Iris pigment epithelial cell (primary cell): ENCODE measurements at places on chromosomes 7 and 10.
A peak's percentile ranks its signal among the peaks of the same experiment; 100 is the strongest.

GRCh38 chr10:3333426-3333825 is 160.8 kb upstream of the PITRM1 start:
- DNase-seq, result no peak

DNA sequence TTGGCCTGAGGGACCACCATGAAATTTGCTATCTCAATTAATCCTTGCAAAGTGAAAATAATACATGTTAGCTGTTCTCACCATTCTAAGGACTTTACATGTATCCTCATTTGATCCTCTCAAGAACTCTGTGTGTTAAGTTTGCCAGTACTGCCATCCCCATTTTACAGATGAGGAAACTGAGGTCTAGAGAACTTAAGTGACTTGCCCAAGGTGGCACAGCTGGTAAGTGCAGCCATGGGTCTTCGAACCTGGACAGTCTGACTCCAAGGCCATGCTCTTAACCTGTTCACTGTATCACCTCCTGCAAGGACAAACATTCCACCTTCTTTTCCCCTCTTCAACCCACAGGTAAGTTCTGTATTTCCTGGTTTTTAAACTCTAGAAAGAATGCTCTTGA is 85.3 kb upstream of the NFE2L3 start:
- DNase-seq, result no peak

- no peak for DNase-seq
Observed at GRCh38 chr10:127337801-127338200, 141.4 kb upstream of the INSYN2A start.

GRCh38 chr10:129939416-129940275 is 24.4 kb downstream of the EBF3 start:
- no peak for DNase-seq

- no peak for DNase-seq
Observed at GRCh38 chr7:150407588-150408392, 28.7 kb downstream of the ZNF775 start.

- peak; percentile 82 for DNase-seq
Observed at GRCh38 chr7:107996072-107996882, 6.7 kb downstream of the LAMB1 start.

- peak; percentile 80 for DNase-seq
Observed at GRCh38 chr10:5659702-5660528, 6.5 kb downstream of the ASB13 start.

GRCh38 chr7:204326-204725 is 12.0 kb downstream of the FAM20C start:
- DNase-seq, result no peak

- DNase-seq, result no peak
Observed at GRCh38 chr7:113628948-113629847, 289.6 kb downstream of the PPP1R3A start.

DNA sequence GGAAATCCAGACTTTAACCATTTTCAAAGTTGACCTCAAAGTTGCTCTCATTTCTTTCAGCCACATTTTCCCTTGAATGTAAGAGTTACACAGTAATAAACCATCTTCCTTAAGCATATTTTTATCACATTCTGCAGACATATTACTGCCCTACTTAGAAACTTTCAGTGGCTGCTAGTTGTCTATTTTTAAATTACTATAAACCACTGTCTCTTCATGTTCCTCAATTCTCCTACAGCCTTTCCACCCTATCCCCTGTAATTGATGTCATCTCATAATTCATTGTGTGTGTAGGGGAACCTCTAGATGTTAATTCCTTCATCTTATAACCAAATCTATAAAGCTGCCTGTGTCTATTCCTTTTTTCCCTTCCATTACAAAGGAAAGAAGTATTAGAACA is 78.1 kb upstream of the STRIP2 start:
- DNase-seq, result no peak

DNA sequence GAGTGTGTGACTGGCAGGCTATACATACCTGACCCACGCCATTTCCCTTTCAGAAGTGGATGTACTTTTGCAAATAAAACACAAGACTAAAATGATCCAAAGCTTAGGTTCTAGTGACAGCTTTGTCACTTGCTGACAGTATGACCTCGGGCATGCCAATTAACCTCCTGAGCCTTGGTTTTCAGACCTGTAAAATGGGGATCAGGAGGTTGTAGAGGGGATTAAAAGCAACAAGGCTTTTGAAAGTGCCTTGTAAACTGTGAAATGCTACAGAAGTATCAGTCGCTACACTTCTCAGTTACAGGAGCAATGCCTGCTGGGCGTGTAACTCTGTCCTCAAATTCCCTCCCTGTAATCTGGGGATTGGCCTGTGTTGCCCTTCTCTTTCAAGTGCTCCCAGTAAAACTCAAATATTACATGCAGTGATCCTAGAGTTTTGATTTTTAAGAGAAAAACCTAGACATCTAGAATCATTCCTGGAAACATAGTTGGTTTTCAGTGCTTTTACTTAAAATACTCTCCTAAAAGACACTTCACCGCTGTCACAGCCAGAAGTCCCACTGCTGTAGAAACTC is 8.8 kb upstream of the GRB10 start:
- DNase-seq, result no peak

- no peak for DNase-seq
Observed at GRCh38 chr10:58212622-58213021, 55.1 kb downstream of the IPMK start.

DNA sequence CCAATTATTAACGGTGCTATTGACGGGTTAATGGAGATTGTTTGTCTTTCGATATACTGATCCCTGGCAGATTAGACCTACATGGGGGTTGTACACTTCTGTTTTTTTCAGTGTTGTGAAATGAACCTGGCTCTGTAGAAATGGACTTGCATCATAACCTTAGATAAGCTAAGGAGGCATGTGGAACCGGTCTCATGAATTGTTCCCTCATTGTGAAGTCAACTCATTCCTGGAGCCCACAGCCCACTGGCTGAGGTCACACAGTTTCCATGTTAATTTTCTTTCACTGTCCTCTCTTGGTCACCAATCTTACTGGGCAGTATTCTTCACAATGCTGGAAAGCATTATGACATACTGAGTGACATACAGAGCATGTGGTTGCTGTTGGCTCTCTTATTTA is 202.8 kb downstream of the BMPER start:
- peak; percentile 84 for DNase-seq

DNA sequence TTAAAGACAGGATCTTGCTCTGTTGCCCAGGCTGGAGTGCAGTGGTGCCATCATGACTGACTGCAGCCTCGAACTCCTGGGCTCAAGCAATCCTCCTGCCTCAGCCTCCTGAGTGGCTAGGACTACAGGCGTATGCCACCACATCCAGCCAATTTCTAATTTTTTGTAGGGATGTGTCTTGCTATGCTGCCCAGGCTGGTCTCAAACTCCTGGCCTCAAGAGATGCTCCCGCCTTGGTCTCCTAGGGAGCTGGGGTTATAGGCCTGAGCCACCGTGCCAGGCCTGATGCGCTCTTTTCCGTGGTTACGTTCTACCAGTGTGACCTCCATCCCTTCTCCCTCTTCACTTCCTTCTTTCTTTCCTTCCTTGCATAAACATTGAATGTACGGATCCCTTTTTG is 34.2 kb upstream of the IL15RA start:
- DNase-seq, result no peak

DNA sequence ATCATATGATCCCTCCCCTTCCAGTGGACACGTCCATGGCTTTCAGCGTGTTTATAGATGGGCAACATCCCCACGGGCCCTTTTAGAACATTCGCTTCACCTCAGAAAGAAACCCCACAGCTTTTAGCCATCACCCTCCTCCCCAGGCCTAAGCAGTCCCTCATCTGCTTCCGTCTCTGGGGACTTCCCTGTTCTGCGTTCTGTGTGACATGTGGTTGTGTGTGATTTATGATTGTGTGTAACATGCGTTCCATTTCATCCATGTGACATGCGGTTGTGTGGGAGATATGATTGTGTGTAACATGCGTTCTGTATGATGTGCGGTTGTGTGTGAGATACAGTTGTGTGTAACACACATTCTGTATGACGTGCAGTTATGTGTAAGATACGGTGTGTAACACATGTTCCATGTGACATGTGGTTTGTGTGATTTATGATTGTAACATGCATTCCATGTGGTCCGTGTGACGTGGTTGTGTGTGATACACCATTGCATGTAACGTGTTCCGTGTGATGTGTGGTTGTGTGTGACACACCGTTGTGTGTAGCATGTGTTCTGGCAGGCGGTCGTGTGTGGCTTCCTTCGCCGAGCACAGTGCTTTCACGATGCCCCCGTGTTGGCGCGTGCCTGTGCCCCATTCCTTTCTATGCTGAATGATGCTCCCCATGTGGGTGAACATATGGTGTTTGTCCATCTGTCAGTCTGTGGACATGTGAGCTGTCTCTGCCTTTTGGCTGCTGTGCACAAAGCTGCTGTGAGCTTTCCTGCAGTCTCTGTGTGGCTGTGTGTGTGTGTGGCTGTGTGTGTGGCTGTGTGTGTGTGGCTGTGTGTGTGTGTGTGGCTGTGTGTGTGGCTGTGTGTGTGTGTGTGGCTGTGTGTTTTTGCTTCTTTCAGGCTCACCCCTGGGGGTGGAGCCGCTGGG is 26.2 kb downstream of the PWWP2B start:
- DNase-seq, result no peak

DNA sequence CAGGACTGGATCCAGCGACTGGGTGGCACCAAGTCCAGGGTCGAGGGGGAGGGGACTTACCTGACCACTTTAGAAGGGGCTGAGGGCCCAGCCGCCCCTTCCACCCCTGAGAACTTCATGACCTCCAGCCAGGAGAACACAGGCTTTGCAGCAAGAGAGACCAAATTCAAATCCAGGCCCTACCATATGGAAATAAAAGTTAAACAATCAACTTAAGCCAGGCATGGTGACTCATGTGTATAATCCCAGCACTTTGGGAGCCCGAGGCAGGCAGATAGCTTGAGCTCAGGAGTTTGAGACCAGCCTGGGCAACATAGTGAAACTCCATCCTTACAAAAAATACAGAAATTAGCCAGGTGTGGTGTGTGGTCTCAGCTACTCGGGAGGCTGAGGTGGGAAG is 61.9 kb downstream of the COL13A1 start:
- DNase-seq, result peak; percentile 76

GRCh38 chr10:59844436-59844835 is 61.9 kb downstream of the CCDC6 start:
- no peak for DNase-seq

GRCh38 chr10:44935966-44936295 is 23.7 kb upstream of the RASSF4 start:
- no peak for DNase-seq

DNA sequence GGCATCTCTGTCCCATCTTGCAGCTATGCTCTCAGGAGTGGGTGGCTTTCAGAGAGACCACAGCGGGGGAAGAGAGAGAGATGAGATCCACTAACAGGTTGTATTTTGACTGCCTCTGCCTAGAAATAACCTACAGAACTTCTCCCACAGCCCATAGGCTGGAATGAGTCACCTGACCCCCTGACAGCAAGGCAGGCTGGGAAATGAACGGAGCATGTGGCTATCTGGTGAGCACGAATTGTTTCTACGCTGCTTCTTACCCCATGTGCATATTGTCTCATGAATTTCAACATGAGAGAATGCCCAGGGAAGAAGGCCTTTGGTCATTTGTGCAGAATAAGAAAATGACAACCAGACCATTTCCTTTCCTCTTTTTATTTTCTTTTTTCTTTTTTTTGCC is 151.3 kb downstream of the SNX10 start:
- no peak for DNase-seq

- no peak for DNase-seq
Observed at GRCh38 chr7:103751311-103751880, 238.1 kb downstream of the RELN start.

DNA sequence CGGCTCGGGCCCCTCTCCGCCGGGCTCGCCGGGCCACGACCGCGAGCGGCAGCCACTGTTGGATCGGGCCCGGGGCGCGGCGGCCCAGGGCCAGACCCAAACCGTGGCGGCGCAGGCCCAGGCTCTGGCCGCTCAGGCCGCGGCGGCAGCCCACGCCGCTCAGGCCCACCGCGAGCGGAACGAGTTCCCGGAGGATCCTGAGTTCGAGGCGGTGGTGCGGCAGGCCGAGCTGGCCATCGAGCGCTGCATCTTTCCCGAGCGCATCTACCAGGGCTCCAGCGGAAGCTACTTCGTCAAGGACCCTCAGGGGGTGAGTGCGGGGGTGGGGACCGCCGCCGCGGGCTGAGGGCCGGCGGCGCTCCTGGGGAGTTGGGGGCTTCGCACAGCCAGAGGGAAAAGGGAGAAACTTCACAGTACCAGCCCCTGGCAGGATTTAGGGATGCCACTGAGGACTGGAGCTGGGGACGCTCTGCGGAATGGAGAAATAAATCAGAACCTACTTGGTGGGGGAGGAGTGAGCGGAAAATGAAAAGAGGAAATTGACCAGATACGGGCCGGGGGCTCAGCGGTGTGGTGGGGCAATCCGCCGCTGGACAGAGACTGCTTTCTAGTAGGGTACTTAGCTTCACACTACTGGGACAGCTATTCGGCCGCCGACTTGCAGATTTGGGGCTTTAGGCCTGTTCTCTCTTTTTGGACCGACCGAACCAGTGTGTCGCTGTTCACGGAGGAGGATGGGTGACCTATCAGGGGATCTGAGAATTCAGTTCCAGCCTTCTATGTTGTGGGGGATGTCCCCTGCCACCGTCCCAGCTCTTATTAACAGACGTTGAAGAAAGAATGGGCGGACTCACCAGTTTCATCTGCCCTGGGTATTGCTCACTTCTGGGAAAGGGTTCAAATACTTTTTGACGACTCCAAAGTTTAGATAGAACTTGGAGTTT is 669 bp downstream of the PI4K2A start:
- peak; percentile 60 for DNase-seq

- peak; percentile 49 for DNase-seq
Observed at GRCh38 chr10:74863551-74863950, 37.2 kb downstream of the KAT6B start.

- no peak for DNase-seq
Observed at GRCh38 chr7:138970446-138970845, 10.7 kb downstream of the KIAA1549 start.

GRCh38 chr7:43764039-43764761 is 5.7 kb downstream of the BLVRA start:
- DNase-seq, result peak; percentile 56

DNA sequence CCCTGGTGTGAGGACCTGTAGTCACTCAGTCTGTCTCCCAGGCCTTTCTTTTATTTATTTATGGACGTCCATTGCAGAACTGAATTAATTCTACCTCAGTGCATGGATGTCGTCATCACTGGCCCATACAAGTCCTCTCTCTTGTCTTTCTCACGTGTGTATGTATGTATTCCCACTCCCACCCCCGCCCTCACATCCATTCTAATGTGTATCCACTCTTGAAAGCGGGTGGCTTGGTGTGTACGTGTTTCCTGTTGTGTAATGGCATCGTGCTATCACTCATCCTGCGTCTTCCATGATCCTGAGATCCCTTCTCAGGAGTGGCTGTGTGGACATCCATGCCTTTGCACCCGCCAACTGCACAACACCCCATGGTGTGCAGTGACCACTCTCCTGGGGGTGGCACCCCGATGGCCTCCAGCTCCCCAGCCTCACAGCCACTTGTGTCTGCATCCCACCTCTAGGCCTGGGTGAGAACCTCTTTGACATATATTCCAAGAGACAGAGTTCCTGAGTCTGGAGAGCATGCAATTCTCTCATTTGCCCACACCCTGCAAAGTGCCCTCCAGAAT is 3.0 kb upstream of the AOC1 start:
- no peak for DNase-seq

GRCh38 chr7:139982927-139983920 is 79.5 kb downstream of the PARP12 start:
- DNase-seq, result peak; percentile 28

- DNase-seq, result no peak
Observed at GRCh38 chr10:114336823-114337509, 67.3 kb downstream of the AFAP1L2 start.

GRCh38 chr7:100819586-100819985 is 7.7 kb downstream of the EPHB4 start:
- DNase-seq, result no peak

GRCh38 chr7:21883069-21883468 is 62.6 kb downstream of the CDCA7L start:
- no peak for DNase-seq

- DNase-seq, result peak; percentile 20
Observed at GRCh38 chr10:43202224-43202656, 64.0 kb downstream of the CSGALNACT2 start.
